ENCODE measurements at places on chromosomes 7 and 10.

DNA sequence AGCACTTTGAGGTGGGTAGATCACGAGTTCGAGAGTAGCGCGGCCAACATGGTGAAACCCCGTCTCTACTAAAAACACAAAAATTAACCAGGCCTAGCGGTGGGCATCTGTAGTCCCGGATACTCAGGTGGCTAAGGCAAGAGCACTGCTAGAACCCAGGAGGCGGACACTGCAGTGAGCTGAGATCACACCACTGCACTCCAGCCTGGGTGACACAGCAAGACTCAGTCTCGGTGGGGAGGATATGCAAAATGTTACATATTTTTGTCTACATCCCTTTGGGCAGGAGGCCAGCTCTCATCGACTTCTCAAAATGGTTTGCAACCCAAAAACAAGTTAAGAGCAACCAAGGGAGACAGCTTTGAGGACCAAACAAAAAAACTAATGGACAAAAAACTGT is 8.2 kb downstream of the ATE1 start:
- DNase-seq = no peak
- H3K36me3 ChIP-seq = peaks cover 51% of the 10 kb centered on the region
- H3K27me3 ChIP-seq = no peaks in the 10 kb centered on the region
- H3K4me1 ChIP-seq = no peaks in the 10 kb centered on the region
- no peak overlapping the region for H3K27ac ChIP-seq

- DNase-seq = no peak
- H3K27me3 ChIP-seq = no peaks in the 10 kb centered on the region
- H3K4me3 ChIP-seq = no peak overlapping the region
- no peaks in the 10 kb centered on the region for H3K4me1 ChIP-seq
- no peak overlapping the region for H3K27ac ChIP-seq
These were observed 96.1 kb downstream of the RNF133 start for GRCh38 chr7:122602800-122603199.

DNA sequence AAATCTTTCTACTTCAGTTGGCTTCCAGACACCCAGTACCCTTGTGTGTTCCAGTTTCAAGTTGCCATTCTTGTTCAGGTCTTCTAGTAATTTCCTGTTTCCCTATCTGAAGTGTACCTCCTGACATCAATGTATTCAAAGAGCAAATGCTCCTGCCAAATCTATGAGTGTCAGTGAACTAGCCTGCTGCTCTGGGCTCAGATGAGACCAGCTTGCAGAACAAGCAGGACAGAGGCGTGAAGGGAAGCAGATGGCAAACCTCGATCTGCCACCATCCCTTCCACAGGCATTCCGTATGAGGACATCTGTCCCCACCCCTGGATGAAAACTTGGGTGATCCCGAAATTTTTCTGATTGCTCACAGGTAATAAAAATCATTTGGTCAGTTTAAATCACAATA is 4.4 kb upstream of the MPP7 start:
- H3K4me1 ChIP-seq = no peaks in the 10 kb centered on the region
- H3K27me3 ChIP-seq = no peaks in the 10 kb centered on the region
- H3K4me3 ChIP-seq = no peak overlapping the region
- no peak overlapping the region for H3K27ac ChIP-seq
- no peaks in the 10 kb centered on the region for H3K36me3 ChIP-seq
- no peak for DNase-seq

GRCh38 chr7:2044311-2044882 is 188.3 kb downstream of the MAD1L1 start:
- peaks cover 19% of the 10 kb centered on the region for H3K36me3 ChIP-seq
- no peaks in the 10 kb centered on the region for H3K27me3 ChIP-seq
- no peaks in the 10 kb centered on the region for H3K4me1 ChIP-seq
- H3K4me3 ChIP-seq = no peak overlapping the region
- H3K27ac ChIP-seq = no peak overlapping the region
- DNase-seq = no peak
